ENCODE measurements at places on chromosomes 13 and 19.

DNA sequence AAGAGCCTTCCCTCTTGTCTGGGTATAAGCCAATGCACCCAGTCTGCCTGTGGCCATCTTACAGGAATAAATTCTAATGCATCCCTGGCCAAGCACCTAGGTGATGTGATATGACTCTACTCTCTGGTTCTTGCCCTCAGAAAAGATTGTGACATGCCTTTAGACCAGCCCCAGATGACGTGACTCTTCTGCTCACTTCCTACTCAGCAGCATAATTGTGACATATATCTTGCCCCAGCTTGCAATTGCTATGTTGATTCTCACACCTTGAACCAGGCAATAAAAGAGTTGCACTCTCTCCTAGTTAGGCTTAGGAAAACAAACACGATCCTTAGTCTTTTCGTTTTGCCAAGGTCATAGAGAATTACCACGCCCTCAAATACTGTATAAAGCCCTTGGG lies 13.3 kb upstream of the ZNF726 start:
- no peak for DNase-seq

GRCh38 chr13:93023929-93024328 lies 202.7 kb upstream of the GPC6 start:
- no peak for DNase-seq

GRCh38 chr19:52494518-52494917 lies 33.0 kb upstream of the ZNF808 start:
- no peak for DNase-seq

GRCh38 chr19:47421244-47421786 lies 2.0 kb upstream of the MEIS3 start:
- no peak for DNase-seq

- no peak for DNase-seq
These were observed 13.6 kb downstream of the GPATCH1 start for GRCh38 chr19:33094436-33095067.

GRCh38 chr13:40178130-40178529 lies 488.3 kb downstream of the FOXO1 start:
- no peak for DNase-seq

DNA sequence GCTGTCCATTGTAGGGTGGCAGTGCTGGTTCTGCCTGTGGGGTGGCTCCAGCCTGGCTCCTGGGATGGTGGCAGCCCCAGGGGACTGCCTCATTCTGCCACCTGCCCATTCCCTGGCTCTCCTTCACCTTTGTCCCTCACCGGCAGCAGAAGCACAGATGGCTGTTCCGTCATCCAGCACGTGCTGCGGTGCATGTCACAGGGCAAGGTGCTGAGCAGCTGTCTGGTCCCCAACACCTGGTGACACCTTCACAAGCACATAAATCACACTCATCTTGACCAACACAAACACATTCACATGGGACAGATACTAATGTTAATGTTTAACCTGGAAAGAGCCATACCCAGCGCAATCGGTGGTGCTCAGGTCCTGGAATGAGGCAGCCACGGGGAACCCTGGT lies 126.8 kb downstream of the UQCRFS1 start:
- no peak for DNase-seq

GRCh38 chr19:35451338-35452096 lies 3.5 kb downstream of the FFAR2 start:
- DNase-seq, result no peak

DNA sequence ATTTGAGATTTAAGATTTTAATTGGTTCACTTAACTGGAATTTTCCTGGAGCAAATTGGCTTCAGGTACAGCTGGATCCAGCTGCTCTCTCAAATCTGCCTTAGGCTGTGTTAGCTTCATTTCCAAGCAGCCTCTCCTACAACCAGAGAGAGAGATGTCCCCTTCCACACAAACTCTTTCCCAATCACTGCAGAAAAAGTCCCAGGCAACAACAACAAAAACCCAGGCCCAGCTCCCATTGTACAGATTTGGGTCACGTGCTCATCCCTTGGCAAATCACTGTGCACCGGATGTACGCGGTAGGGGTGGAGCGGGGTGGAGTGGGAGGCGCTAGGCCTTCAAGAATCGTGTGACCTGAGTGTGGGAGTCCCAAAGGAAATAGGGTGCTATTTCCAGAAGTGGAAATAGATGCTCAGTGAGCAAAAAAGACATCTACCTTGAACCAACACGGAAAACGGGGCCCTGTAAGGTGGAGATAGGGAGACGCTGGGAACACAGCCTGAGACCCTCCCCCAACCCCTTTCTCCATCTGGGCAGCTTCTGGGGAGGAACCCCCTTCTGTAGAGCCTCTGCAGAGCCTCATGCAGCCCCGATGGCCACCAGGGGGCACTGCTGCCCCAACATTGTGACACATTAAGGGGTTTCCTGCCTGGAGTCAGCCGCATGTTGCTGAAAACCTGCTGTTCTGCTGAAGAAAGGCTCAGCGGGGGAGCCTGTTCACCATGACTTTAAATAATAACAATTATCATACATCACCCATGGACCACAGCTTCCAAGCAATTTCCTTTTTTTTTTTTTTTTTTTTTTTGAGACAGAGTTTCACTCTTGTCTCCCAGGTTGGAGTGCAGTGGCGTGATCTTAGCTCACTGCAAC lies 25.4 kb downstream of the HPN start:
- peak; percentile 65 for DNase-seq

- no peak for DNase-seq
These were observed 2.6 kb upstream of the ZNF175 start for GRCh38 chr19:51568456-51568855.

GRCh38 chr19:3893509-3894179 lies 13.2 kb downstream of the ATCAY start:
- DNase-seq, result no peak

DNA sequence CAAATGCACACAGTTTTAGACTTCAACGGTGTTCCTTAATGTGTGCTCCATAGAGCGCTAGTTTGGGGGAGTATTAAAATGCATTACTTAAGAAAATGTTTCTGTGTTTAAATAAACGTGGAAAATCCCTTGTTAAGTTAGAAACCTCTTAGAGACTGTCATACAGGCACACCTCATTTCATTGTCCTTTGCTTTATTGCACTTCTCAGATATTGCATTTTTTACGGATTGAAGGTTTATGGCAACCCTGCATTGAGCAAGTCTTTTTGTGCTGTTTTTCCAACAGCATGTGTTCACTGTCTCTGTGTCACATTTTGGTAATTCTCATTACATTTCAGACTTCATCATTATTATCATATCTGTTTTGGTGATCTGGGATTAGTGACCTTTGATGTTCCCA lies 244.0 kb downstream of the GGACT start:
- DNase-seq, result no peak

DNA sequence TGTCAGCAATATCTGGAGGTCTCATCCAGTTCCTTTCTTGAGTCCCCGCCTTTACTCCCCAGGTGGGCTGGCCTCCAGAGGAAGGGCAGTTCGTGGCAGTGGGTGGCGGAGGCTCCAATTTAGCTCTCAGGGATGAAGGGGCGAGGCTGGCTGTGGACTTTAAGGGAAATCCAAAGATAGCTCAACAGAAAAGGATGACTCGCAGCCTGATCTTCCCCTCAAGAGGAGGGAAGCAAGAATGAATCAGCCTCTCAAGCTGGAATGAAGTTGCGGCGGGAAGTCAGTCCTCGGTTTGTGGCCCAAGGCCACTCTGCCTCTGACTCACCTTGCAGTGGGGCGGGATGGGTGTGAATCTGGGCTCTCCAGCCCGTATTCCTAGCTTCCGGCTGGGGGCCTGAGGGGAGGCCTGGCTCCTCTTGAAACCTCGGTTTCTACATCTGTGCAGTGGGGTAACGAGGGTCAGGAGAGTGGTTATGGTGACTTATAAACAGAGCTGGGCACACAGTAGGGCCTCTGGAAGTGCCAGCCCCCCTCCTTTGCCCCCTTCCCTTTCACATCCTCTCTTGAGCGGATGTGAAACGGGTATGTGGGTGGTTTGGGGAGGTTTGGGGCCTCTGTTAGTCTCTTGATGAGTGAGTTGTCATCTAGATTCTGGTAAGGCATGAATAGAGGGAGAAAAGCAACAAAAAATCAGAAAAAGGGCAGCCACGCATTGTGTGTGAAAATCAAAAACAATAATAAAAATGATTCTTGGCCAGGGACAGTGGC lies 10.5 kb upstream of the SMG9 start:
- DNase-seq, result no peak

GRCh38 chr13:27406178-27406939 lies 18.1 kb upstream of the GTF3A start:
- DNase-seq, result no peak

Measured in caudate nucleus (tissue), 63 donors.